Pancreas (tissue), 10 donors: ENCODE measurements at places on chromosomes 2 and 18.
A peak's percentile ranks its signal among the peaks of the same experiment; 100 is the strongest.

- no peak for DNase-seq
These were observed 59.0 kb upstream of the ZNF532 start for GRCh38 chr18:58805467-58806187.

GRCh38 chr2:143157418-143157817 is 28.2 kb downstream of the ARHGAP15 start:
- DNase-seq = no peak

GRCh38 chr2:33274524-33274923 is 201.9 kb upstream of the RASGRP3 start:
- DNase-seq = no peak

DNA sequence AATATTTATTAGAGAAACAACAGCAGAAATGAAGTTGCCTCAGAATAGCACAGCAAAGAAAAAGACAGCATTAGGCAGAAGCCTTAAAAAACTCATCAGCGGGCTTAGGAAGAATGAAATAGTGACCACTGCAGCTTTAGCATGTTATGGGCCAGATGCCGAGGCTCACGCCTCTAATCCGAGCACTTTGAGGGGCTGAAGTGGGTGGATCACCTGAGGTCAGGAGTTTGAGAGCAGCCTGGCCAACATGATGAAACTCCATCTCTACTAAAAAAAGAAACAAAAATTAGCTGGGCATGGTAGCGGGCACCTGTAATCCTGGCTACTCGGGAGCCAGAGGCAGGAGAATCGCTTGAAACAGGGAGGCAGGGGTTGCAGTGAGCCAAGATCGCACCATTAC is 32.4 kb downstream of the AP1S3 start:
- no peak for DNase-seq

GRCh38 chr18:25825056-25825455 is 265.4 kb downstream of the SS18 start:
- no peak for DNase-seq

GRCh38 chr18:50662775-50663383 is 103.0 kb downstream of the MAPK4 start:
- DNase-seq = no peak

GRCh38 chr2:241304039-241304670 is 11.3 kb downstream of the HDLBP start:
- no peak for DNase-seq

DNA sequence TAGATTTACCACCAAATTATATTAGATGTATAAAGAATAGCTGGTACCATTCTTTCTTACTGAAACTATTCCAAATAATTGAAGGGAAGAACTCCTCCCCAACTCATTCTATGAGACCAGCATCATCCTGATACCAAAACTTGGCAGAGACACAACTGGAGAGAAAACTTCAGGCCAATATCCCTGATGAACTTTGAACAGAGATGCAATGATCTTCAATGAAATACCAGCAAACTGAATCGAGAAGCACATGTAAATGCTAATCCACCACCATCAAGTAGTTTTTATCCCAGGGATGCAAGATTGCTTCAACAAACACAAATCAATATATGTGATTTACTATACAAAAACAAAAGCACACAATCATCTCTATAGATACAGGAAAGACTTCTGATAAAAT is 329.8 kb downstream of the RDH14 start:
- no peak for DNase-seq

DNA sequence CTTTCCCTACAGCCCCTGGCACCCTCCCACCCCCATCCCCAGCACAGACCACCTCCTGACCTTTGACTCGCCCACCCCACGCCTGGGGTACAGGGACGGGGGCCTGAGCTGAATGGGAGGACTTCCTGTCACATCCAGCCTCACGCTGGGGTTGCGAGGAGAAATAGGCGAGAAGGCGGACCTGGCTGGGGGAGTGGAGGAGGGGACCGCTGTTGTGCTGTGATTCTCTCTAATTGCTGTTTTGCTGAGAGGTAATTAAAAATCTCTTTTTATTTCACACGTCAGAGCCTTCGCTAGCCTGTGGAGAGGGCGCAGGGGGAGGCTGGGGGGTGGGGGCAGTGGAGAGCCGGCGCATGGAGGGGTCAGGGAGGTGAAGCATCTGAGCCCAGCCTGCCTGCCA is 9.7 kb upstream of the ECEL1 start:
- DNase-seq = no peak

- DNase-seq = no peak
These were observed 55.6 kb downstream of the ANKRD44 start for GRCh38 chr2:197254776-197255530.

GRCh38 chr2:222108497-222108896 is 190.3 kb downstream of the PAX3 start:
- DNase-seq = no peak

- DNase-seq = no peak
These were observed 74.2 kb downstream of the HS1BP3 start for GRCh38 chr2:20576598-20577115.

DNA sequence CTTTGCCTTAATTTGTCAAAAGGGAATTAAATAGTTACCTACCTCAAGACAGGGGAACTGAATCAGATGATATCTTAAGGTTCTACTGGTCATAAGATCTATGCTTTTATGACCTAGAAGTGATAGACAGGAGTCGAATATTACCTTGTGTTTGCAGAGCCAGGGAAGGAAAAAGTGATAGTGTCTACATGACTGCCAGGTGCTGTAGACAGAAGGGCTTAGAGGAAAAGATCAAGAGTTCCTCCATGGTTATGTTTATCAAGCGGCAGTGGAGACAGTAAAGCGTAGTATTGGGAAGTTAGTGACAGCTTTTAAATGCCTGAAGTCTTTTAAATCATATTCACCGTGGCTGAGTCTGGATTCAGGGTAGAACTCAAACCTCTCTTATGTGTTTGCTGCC is 11.9 kb downstream of the CRIM1 start:
- DNase-seq = no peak

DNA sequence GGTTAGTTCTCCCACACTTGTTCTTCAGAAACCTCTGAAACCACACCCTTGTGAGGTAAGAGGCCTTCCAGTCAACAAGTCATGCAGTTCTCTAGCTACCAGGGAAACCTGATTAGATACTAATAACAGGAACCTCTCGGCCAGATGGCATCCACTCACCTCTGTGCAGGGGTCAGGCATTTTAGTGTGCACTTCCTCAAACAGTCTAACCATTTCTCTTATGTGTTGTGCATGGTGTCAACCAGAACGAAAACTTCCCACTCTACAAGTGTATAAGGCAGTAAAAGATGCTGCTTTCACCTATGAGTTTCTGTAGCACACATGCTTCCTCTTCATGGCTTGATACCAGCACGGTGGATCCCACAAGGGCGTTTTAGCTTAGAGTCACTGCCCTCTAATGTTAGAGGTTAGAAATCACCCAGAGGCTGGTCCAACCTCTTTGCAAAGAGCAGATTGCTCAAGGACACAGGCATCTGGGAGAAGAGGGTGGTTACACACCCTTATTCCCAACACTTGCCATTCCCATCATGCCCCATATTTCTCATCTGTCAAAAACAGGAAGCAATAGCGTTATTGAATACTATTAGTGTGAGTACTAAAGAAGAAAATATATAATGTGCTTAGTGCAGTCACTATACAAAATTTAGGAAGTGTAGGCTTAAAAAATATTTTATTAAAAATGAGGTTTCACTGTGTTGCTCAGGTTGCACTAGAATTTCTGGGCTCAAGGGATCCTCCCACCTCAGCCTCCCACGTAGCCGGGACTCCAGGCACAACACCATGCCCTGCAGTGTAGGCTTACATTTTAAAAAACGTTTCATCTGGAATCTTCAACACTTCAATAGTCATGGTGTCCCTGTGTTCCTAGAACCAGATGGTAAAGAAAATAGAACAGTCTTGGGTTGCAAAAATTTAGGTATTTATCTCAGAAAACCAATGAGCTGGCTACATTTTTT is 34.5 kb upstream of the RAB31 start:
- peak; percentile 70 for DNase-seq

GRCh38 chr2:218981881-218982585 is 3.0 kb downstream of the FEV start:
- no peak for DNase-seq

DNA sequence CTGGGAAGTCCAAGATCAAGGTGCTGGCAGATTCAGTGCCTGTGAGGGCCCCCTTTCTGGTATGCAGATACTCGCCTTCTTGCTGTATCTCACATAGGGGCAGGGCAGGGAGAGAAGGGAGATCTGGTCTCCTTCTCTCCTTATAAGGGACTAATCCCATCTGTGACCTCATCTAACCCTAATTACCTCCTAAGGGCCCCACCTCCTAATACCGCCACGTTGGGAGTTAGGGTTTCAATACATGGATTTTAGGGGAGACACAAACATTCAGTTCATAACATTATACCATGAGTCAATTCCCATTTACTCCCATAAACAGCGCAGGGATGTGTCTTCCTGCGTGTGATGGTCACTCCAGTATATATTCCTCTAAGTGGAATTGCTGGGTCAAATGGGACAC is 73.8 kb upstream of the TXNDC2 start:
- DNase-seq = no peak
